ENCODE measurements at places on chromosomes 4 and X.

DNA sequence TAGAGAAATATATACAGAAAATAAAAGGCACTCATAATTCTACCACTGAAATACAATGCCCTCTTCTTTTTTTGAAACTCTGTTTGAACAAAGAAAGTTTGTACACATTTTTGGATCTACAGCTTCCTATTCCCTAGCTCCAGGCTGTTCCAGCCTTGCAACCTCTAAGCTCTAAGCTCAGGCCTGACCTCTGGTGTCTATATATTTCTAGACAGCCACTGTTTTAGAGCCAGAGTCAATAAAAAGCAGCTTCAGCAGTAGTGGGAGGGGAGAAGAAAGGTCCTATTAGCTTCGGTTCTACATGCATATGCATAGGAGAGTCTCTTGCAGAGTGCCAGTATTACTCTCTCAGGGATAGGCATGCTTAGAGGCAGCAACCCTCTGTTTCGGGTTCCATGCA is 39.7 kb downstream of the CLDN2 start:
- no peak for DNase-seq

DNA sequence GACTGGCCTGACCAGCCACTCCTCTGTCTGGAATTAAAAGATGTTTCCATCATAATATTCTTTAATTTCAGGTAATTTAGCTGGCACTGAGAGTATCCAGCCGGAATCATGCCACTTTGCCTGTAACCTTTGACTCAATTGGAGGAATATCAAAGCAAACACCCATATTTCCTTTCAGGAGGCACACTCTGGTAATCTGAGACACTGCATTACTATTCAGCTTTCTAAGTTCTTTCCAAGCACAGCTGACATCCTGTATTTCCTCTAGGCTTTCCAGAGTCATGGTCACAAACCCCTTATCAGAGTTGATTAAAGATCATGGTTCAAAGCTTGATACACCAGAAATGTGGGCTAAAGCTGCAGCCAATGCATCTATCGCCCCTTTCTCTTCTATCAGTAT is 29.3 kb downstream of the INTS12 start:
- no peak for DNase-seq

DNA sequence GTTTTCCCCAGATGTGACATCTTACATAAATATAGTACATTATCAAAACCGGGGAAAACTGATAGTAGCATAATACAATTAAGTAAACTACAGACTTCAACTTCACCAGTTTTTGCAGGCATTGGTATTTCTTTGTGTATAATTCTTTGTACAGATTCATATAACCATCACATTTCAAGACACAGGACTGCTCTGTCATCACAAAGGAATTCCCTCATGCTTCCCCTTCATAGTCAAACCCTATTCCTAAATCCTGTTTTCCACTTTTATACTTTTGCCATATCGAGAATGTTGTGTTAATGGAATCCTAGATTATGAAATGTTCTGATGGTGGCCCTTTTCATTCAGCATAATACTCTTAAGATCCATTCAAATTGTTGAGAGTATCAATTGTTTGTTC is 36.0 kb downstream of the STIM2 start:
- no peak for DNase-seq

- no peak for DNase-seq
Observed at GRCh38 chrX:110723844-110724243, 71.8 kb downstream of the CHRDL1 start.

DNA sequence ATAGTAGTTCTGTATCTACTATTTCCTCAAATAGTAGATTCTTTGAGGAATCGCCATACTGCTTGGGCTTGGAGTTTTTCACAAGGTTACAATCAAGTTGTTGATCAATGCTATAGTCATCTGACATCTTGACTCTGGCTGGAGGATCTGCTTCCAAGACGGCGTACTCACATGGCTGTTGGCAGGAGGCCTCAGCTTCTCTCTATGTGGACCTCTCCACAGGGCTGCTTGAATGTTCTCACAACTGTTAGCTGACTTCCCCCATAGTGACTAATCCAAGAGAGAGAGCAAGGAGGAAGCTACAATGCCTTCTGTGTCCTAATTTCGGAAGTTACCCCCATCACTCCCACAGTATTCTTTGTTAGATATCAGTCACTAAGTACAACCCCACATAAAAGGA is 10.3 kb downstream of the EGFL6 start:
- DNase-seq, result no peak

Data from activated CD8-positive, alpha-beta memory T cell treated with anti-CD3 and anti-CD28 coated beads, Interleukin-2, amount 50 U/mL, for 4 hours (primary cell).